ENCODE measurements at places on chromosomes 6 and 20.

GRCh38 chr6:164838068-164838615 is 471.3 kb downstream of the C6orf118 start:
- no peak for DNase-seq

GRCh38 chr6:6546318-6547109 is 42.0 kb upstream of the LY86 start:
- DNase-seq = no peak

- DNase-seq = peak; percentile 15
These were observed 669 bp upstream of the PEX6 start for GRCh38 chr6:42979523-42980177.

DNA sequence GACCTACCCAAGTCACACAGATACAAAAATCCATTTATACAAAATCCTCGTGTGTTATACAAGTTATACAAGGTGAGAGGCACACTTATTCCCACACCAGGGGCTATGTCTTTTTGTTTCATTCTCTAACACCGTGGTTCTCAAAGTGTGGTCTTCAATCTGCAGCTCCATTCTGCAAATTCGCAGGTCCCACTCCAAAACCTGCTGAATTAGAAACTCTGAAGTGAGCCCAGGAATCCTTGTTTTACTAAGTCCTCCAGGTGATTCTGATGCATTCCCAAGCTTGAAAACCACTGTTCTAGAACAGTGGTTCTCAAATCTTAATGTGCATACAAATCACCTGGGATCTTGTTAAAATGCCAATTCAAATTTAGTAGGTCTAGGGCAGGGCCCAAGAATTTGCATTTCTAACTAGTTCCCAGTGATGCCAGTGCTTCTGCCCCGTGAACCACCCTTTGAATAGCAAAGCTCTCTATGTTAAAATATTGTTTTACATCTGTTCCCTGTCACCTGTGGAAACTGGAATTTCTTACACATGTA is 35.1 kb downstream of the LRFN2 start:
- no peak for DNase-seq

GRCh38 chr6:117512056-117512828 is 29.8 kb downstream of the DCBLD1 start:
- no peak for DNase-seq

- no peak for DNase-seq
These were observed 37.0 kb downstream of the SHLD1 start for GRCh38 chr20:5786930-5787795.

DNA sequence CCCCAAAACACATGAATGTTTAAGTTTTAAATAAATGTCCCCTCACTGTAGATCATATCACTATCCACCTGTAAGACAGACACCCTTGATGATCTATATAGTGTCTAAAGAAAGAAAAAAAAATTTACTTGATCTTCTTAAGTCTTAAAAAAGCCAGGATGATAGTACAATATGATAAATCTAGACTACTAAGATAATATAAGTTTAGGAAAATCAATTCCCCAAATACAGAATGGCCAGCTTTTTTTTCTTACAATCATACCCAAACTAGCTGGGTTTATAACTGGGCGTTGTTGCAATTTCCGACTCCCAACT is 14.4 kb downstream of the ZNF217 start:
- no peak for DNase-seq

DNA sequence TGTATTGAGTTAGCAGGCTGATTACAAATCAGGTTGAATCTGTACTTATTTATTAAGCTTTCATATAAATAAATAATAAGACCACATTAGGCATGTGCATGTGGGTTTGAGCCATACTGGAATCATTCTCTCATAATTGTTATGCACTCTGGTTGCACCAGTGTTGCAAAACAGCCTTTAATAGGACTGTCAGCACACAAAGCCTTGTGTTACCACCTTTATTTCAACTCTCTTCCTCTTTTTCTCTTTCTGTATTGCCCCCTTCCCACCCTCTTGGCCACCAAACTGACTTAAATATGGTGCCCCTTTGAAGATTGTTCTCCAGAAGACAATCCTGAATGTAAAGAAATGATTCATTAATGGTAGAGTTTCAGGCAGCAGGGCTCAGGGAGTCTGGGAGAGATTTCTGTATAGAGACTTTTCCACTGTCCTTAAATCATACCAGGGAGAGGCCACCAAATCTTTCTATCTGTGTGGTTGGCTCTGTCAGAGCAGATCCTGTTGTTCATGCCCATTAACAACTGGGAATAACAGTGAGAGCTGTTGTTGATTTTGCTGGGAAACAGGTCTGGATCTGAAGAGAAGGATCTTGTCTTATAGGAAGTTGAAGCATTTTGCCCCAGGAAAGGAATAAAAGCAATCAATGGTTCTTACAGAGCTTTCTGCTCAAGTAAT is 131.6 kb upstream of the SOX4 start:
- DNase-seq = no peak

DNA sequence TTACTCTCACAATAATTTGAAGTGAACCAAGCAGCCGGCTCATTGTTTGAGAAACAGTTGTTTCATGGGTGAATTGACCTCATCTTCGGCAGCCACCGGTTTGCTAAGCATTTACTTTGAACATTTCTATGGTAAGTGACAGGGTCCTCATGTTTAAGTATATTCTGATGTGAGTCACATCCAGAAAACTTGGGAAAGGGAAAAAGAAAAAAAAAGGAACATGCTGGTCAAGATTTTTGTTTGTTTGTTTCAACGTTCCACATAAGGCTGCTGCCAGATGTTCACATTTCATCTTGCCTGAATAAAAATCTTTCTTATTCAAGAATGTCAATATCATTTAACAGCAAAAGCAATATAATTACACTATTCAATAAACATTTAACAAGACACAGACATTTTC is 55.0 kb upstream of the EXOC2 start:
- DNase-seq = no peak

DNA sequence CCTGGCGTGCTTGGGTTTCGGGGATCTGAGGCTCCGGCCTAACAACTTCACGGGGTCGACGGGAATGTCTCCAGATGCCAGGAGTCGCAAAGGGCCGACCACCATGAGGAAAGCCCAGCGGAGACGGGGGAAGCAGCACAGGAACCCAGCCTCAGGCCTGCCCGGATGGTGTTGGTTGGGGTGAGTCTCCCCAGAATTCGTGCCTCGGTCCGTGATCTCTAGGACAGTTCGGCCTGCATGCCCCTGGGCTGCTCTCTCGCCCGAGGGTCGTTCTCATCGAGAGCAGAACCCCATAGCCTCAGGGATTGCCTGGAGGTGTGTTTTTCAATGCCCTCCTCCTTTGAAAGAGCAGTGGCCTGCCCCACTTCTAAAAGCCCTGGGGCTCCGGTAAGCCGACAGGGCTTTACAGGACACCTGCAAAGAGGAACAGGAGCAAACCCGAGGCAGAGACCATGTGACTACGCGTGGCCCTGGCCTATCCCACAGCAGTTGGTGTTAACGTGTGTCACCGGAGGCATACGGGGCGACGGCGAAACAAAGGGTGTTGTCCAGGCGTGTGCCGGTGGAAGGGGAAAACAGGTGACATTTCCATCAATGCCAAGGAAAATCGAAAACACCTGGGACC is 973.1 kb upstream of the DEFB115 start:
- DNase-seq = no peak

DNA sequence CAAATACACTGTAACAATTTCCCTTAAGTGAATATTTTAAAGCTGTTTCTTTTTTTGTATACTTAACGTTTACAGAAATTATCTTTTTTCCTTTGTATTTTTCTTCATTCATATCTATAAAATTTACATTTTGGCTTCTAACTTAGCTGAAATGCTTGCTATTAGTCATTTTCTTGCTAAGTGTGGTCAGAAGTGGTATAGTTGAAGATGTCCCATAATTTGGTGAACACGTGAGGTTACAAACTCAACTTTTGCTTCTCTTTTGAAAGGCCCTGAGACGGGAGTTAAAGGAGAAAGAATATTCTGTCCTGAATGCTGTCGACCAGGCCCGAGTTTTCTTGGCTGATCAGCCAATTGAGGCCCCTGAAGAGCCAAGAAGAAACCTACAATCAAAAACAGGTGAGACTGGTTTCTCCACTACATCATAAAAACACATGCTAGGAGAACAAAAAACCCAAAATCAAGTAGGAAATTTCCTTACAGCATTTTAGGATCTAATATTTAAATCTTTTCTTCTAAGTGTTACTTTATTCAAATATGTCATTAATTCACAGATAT is 445.0 kb downstream of the UTRN start:
- no peak for DNase-seq
